NCI-H187 (cell line): ENCODE measurements at places on chromosomes 7 and 10.
A peak's percentile ranks its signal among the peaks of the same experiment; 100 is the strongest.

- no peak for DNase-seq
Measured at GRCh38 chr7:108128514-108128913, 1.6 kb downstream of the LAMB4 start.

DNA sequence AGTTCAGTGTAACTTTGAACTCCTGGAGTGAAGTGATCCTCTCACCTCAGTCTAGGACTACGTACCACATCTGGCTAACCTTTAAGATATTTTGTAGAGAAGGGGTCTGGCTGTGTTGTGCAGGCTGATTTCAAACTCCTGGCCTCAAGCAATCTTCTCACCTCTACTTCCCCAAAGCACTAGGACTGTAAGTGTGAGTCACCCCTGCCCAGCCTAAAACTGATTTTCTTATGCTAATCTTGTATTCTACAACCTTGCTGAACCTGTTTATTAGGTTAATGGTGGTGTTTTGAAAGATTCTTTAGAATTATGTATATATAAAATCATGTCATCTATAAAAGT, 58.0 kb downstream of the LCOR start:
- no peak for DNase-seq

GRCh38 chr10:112471878-112472487, 25.0 kb downstream of the VTI1A start:
- DNase-seq: no peak

DNA sequence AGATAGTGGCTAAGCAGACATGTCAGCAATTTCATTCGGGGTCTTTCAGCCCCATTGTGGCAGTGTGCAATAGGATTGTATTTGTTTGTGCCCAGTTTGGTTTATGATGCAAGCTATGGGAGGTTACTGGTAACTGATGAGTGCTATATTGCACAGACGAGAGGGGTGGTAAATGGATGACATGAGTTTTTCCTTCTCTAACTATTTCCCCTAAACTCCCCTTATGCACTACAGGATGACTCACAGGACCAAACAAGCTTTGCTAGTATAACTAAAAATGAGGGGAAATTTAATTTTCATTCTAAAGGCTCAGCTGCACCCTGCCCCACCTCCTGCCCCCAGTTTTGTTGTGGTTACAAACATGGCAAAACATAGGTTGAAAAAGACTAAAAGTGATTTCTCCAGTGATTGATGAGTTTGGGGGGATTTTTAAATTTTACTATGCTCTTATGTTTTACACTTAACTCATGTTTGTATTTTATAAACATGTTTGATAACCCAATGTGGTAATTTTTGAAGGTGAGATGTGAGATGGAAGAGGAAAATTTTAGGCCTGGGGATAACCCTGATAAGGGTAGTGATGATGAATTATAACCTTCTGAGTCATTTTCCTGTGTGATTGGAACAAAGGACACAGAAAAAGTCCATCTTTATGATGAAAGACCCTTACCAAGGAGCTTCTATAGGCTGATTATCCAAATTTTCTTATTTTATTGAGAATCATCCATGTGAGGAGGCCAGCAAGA, 60.8 kb upstream of the NAMPT start:
- DNase-seq: no peak

DNA sequence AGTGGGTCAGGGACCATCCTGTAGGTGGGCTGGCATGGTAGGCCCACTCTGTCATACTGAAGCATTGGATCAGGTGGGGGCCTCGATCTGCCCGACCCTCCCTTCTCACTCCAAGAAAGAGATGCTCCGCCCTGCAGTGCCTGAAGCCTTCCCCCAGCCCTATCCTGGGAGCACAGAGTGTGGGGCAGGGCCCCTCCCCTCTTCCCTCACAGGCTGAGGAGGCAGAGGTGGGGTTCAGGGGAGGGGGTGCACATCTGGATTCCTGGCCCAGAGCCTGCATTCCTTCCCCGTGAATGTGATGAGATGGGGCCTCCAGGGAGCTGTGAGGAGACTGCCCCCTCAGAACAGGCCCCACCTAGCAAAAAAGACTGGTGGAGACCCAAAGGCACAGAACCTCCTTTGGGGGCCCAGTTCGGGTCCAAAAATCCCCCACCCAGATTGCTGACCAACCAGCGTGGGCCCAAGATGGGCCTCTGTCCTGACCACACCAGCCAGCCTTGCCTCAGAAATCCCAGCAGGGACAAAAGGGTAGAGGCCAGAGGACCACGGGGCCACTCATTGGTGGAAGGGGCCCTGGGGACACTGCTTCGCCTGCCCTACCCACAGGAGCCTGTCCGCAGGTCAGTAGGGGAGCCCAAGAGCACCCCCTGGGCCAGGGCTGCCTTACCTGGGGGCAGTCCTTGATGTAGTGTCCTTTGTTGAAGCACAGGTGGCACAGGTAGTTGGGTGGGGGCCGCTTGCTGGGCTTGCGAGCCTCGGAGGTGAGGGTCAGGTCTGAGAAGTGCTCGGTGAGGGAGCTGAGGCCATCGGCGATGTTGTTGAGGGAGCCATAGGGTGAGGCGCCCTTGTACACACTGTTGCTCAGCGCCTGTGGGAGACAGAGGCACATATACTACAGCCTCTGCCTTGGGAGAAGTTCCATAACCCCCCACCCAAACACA, 13.3 kb downstream of the ZCCHC24 start:
- DNase-seq: no peak

DNA sequence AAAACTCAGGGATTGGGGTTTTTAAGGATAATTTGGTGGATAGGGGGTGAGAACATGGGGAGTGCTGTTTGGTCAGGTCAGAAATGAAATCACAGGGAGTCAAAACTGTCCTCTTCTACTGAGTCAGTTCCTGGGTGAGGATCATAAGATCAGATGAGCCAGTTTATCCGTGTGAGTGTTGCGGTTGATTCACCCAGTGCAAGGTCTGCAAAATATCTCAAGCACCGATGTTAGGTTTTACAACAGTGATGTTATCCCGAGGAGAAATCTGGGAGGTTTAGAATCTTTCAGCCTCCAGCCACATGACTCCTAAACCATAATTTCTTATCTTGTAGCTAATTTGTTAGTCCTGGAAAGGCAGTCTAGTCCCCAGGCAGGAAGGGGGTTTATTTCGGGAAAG, 31.7 kb upstream of the AGR2 start:
- DNase-seq: no peak

DNA sequence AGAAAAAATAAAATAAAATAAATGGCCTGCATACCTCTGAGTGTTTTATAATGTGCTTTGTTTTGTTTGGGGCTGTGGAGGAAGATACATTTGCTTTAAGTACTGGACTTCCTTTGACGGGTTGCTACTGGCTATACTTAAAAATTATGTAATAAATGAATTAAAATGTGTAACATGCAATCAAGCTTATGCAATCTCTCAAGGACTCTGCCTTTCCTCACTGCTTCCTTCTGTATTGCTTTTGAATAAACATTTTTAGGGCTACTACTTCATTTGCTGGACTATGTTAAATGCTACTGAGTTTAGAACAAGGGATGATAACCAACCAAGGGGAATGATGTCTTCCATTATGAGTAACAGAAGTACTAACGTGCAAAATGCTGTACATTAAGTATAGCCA, 91.6 kb downstream of the ETV1 start:
- no peak for DNase-seq

GRCh38 chr7:29113384-29114102, 32.8 kb downstream of the CPVL start:
- no peak for DNase-seq

DNA sequence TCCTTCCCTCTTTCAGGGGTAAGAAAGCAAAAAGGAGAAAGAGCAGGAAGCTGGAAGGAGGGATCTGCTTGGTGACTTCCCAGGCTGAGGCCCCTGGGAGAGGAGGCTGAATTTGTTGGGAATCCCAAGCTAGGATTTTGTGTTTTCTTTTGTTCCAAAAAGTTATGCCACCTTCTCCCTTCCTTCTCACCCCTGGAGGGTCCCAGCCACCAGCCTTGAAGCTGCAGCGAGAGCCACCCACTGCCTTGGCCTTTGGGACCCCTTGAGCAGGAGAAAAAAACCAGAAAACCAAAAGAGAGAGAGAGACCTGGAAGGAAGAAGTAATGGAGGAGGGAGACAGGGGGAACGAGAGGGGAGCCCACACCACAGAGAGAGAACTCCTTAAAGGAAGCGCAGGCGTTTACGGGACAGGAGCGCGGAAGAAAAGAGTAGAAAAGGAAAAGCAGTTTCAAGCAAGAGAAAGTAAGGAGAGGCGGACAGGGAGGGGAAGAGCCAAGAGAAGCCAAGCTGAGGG, 7.2 kb downstream of the VAX1 start:
- DNase-seq: no peak

- no peak for DNase-seq
Measured at GRCh38 chr10:30056281-30056680, 3.1 kb downstream of the JCAD start.

DNA sequence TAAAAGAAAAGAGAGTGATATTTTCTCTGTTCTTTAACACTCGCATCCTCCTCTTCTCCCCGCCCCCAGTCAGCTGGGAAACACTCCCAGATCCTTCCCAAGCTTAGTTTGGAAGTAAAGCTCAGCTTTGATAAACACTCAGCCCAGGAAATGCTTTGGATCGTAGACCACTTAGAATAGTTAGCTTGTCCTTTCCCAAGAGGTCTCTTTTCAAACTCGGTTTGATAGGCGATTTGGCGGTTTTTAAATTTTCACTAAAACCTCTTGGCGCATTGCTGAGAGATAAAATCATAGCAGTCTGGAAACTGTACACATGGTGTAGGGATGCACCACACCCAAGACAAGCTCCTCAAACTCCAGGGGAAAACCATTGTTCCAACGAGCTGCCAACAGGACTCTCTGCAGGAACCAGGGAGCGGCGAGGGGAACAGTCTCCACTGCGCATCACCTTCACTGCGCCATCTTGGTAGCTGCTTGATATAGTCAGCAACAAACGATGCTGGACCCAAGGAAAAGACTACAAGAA, 22.3 kb downstream of the SMURF1 start:
- DNase-seq: no peak

- no peak for DNase-seq
Measured at GRCh38 chr10:28367929-28368484, 65.1 kb upstream of the MPP7 start.

GRCh38 chr10:3427347-3427746, 254.8 kb upstream of the PITRM1 start:
- no peak for DNase-seq

GRCh38 chr7:64873517-64873916, 29.6 kb upstream of the ZNF273 start:
- no peak for DNase-seq

DNA sequence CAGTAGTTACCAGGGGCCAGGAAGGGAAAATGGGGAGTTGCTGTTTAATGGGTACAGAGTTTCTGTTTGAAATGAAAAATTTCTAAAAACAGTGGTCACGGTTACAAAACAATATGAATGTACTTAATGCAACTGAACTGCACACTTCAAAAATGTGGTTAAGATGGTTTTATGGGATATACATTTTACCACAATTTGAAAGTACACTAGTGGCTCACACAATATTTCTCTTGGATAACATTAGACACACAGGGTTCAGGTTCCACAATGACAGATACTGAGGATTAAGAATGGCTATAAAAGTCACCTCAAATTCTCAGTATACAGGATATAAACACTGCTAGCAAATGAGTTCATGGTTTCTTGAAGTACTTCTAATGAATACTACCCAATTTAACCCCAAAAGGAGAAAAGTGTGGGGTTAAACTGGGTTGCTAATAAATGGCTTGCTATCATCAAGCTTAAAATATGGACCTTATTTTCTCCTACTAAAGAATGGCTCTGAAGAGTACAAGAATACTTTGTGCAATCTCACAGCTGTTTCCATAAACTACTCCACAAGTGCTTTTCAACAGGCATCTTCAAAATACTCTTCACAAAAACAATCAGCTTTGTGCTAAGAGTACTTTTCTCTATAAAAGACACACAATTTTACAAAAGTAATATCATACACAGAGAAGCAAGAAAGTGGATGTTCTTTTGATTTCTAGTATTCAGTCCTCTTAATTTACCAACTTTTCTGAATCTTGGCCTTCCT, 92.9 kb downstream of the SRPK2 start:
- DNase-seq: no peak

GRCh38 chr10:118595598-118596425, at the start of gene PRLHR:
Gene PRLHR, minus strand, starts transcription at chr10:118595648. Its CDS starts 404 bp downstream, at chr10:118595244.
- peak; percentile 27 for DNase-seq

- DNase-seq: no peak
Measured at GRCh38 chr7:16086743-16087142, 334.6 kb downstream of the CRPPA start.

DNA sequence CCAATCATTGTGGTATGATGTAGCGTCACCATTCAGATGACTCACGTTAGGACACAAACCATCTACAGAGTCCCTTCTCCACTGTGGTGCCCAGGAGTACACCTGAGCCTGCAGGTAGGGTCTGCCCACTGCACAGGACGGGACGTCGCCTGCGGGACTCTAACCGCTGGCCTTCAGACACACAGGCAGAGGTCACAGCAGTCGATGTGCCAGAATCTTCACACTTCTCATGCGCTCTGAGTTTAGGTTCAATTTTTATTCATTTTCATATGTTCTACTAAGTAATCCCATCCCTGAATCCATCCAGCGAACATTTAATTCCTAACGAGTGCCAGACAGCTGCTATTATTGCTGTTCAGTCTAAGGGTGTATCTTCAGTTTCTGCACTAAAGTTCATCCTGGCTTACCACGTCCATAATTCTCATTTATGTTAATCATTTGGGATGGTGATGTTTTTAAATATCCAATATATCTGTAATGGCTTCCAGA, 73.3 kb downstream of the CXCL12 start:
- DNase-seq: no peak

DNA sequence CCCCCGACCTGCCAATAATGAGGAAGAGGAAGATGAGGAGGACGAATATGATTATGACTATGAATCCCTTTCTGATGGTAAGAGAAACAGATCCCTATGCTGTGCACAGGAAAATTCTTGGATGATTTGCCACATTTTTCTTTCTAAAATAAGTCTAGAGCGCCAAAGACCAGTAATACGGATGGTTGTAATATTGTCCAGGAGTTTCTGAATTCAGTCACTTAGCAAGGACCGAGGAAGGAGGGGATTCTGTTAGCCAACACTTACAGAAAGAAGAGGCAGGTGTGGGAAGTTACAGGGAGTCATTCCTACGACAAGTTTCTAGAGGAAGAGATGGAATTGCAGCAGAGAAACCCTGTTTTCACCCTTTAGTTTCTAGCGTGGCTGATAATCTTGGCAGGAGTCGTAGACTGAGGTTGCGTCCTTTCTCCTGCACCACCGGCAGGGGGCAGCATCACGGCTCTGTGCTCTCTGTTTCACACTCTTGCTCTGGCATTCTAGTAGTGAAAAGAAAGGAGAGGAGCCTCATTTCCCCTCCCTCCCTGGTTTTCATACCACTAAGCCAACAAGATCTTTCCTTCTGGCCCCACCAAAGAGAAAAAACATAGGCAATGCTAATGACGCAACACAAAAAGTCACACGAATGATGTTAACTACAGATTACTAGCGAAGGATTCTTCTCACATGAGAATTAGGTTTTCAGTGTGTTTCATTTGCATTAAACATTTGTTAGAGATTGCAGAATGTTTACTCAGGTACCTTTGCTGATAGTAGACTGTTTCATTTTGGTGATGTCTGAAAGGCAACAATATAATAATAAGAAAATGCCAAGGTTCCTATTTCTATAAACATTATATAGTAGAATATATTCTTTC, 82.7 kb downstream of the NOC3L start:
- DNase-seq: no peak
